ENCODE measurements at places on chromosomes 2 and 18.

GRCh38 chr2:21395366-21395765, 271.6 kb downstream of the TDRD15 start:
- DNase-seq: peak; percentile 10

- no peak for DNase-seq
Observed at GRCh38 chr2:138060301-138060635, 96.0 kb downstream of the HNMT start.

GRCh38 chr2:239934571-239935171, 90.5 kb downstream of the NDUFA10 start:
- DNase-seq: peak; percentile 51

DNA sequence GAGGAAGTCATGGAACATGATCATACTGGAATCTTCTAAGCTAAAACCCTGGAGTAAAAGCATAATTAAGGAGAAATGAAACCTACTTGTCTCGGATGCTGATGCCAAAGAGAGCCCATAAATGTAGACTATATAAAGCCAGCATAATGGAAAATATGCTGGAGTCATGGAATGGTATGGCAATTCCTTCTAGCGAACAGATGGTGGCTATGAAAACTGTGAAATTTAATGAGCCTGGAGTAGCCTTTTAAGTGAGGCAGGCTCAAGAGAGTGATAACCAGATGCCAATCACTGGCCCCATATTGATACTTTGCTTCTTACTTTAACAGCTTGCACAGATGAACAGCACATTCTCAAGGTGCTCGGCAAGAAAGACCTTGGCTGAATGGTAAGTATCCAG, 206.3 kb downstream of the PID1 start:
- DNase-seq: no peak

- DNase-seq: no peak
Observed at GRCh38 chr2:232688201-232688600, 8.9 kb upstream of the GIGYF2 start.

DNA sequence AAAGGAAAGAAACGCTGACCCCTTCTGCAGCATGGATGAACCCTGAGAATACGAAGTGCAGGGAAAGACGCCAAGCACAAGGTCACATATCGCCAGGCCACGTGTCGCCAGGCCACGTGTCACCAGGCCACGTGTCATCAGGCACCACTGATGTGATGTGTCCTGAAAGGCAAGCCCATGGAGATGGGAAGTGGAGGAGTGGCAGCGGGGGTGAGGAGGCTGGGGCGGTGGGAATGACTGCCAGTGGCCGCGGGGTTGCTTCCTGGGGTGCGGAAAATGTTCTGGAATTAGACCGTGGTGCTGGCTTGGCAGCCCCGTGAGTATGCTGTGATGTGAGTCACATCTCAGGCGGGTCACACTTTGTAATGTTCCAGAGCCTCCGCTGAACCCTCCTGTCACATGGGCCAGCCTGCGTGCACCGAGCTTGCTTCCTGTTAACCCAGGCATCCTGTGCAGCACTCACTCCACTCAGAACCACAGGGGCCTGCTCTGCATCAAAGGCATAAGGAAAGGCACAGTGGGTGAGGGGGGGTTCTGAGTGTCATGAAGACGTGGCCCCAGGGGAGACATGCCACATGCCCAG, 39.0 kb downstream of the SLC66A2 start:
- no peak for DNase-seq

DNA sequence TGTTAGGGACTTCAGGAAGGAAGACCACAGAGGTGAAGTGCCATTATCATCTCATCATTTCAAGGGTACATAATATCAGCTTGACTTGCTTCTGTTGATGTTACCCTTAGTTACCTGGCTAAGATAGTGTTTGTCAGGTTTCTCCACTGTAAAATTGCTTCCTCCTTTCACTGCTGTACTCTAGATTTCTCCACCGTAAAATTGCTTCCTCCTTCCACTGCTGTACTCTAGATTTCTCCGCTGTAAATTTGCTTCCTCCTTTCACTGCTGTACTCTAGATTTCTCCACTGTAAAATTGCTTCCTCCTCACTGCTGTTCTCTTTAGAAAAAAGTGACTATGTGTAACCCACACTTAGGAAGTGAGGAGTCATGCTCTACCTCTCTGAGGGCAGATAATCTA, 1460.3 kb downstream of the SUCLG1 start:
- no peak for DNase-seq

- no peak for DNase-seq
Observed at GRCh38 chr2:196530910-196531309, 108.6 kb upstream of the CCDC150 start.

DNA sequence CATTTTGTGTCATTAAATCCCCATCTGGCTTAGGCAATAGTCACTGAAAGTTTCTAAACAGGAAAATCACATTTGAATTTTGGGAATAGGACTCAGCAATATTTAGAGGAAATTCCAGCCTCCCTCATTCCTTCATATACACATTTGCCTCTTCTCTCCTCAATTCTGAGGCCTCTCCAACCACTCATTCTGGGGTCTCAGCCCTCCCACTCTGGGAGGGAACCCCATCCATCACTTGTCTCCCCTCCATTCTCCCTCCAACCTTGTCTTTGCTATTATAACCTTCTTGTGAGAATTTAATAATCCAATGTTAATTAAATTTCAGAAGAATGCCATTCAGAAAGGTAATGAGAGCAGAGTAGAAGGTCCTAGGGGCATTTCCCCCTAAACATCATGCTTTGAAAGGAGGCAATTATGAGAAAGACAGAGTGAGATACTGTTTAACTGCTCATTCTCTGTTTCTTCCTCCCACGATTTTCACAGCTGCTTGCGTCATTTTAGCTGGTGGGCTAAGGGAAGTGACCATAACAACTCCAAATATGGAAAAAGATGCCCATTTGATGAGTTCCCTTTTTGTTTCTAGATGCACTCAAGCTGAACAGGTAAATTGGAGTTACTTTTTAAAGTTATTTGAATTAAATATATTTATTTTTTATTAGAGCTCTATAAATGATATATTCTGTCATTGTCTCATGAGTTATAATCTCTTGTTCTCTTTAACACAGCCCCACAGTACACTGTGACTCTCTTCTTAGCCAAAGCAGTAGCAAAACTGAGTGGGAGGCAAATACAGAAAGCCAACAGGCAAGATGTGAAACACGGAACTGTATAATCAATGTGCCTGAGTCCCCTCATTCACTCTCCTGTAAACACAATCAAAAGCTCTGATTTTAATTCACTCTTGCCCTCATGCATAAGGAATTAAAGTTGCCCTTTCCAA, 135.1 kb downstream of the DLGAP1 start:
- no peak for DNase-seq

GRCh38 chr2:240572141-240573031, 4.1 kb downstream of the RNPEPL1 start:
- no peak for DNase-seq

- no peak for DNase-seq
Observed at GRCh38 chr2:150046810-150047209, 440.7 kb downstream of the RND3 start.

DNA sequence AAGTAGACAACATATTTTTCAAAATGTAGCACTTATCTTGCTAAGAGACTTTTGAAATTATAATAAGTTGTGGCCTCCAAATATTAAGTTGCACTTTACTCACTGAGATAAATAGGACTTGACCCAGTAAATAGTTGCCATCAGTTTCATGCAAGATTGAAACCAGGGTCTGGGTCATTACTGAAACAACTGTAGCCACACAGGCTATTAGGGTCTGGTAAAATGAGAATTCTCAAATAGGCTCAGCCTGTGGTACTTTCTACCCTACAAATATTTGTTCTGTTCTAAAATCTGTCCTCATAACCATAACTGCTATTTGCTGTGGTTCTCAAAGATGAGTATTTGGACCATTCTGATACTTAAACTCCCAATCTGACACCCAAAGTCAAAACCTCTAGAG, 115.4 kb upstream of the STK17B start:
- no peak for DNase-seq

GRCh38 chr2:137897082-137897481, 67.2 kb upstream of the HNMT start:
- DNase-seq: no peak

GRCh38 chr18:32868406-32868805, 95.6 kb upstream of the KLHL14 start:
- no peak for DNase-seq

- no peak for DNase-seq
Observed at GRCh38 chr18:22838639-22839277, 94.4 kb upstream of the RBBP8 start.

DNA sequence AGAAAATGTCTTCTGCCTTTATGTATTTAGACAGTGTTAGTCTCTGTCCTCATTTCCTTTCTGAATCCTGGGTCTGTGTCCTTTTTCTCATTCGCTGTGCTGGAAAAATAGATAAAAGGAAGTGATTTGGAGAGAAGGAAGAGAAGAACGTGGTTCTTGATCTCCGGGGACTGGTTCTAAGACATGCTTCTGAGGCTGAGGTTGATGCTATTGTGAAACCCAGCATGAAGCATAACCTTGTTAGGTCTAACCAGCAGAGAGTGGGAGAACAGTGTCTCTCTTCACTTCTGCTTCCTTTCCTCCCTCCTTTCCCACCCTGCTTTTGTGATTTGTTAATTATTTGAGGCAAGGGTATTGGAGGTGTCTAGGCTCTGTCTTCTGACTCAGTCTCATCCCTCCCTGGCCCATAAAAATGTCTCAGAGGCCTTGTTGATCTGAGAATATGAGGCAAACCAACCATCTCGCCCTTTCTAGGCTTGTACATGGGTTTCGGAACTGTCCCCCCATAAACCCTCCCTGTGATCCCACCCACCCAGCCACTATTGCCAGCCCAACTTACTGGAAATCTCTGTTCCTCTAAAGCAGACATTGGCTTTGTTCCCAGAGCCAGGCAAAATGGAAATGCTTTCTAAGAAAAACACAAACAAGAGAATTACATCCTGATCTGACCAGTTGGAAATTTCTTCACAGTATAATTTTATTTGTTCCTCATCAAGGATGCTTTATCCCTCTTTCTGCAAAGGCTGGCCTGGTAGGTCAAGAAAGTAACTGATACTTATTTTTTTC, 360.6 kb upstream of the TNP1 start:
- DNase-seq: no peak

DNA sequence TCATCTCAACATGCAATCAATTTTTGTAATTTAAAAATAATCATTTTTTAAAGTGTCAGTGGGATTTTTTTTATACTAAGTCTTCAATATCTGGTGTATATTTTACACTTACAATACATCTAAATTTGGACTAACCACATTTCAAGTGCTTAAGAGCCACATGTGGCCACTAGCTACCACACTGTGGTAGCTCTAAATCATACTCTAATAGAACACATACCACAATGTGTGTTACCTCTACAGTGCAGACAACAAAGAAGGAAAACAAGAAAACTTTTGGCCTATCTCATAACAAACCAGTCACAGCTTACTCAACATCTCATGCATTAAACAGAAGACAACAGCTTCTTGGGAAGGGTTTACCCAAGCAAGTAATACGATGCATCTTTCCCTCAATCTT, 24.5 kb downstream of the PIAS2 start:
- DNase-seq: no peak

DNA sequence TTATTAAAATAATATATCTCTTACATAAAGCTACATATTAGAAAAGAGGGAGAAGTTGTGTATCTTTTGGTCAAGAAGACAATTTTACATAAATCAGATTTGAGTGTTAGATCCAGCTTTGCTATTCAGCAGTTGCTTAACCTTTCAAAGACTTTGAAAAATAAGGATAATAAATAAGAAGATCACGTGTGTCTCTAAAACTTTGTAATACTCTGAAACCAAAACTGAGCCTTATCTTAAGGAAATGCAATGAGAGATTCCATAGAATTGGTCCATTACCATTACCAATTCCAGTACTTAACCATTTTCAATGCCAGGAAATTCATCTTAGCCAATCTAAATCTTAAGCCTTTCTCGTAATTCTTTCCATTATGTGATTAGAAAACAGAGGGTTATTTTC, 89.2 kb upstream of the COL5A2 start:
- no peak for DNase-seq

DNA sequence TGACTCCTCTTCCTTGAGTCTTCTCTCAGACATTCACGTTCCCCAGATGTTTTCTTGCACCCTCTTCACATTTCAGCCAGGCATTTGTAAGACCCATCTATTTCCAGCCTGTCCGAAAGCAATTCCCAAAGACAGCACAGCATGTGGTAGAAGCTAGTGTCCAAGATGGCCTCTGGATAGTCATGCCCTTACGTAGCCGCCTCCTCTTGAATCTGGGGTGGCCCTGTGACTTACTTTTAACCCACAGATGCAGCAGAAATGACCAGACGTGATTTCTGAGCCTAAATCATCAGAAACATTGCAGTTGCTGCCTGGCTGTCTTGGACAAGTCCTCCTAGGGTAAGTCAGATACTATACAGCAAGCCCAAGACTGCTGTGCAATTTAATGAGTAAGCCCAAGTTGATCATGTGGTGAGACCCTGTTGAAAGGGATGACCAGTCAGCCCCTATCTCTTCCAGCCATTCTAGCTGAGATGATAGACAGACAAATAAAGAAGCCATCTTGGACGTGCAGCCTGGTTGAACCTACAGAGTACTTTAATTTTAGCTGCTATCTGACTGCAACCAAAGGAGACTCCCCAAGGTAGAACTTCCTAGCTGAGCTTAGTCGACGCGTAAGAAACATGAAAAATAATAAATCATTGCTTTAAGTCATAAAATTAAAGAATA, 12.3 kb downstream of the ARL5A start:
- no peak for DNase-seq

- no peak for DNase-seq
Observed at GRCh38 chr2:231454361-231454791, 9.9 kb downstream of the NCL start.

DNA sequence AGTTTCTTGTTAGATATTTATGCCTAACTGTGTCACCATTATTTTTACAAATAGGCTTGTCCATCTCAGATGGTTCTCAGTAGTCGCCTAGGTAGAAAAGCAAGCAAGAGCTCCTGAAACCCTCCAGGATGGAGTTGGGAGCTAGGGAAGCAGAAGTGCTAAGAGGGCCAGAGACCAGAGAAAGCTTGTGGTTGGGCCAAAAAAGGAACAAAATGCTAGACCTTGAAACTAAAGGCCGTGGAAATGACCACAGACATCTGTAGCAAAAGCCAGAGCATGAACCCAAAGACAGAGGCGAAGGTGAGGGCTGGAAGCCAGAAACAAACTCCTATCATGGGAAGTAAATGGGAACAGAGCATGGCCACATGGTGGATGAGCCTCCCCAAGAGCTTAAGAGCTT, 29.9 kb upstream of the RMDN2 start:
- DNase-seq: no peak

DNA sequence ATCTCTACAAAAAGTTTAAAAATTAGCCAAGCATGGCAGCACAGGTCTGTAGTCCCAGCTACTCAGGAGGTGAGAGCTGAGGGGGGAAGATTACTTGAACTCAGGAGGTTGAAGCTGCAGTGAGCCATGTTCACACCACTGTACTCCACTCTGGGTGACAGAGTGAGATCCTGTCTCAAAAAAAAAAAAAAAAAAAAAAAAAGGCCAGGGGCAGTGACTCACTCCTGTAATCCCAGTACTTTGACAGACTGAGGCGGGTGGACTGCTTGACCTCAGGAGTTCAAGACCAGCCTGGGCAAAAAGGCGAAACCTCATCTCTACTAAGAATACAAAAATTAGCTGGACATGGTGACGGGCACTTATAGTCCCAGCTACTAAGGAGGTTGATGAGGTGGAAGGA, 37.0 kb downstream of the PUM2 start:
- DNase-seq: no peak

GRCh38 chr18:70373042-70373519, 84.2 kb downstream of the SOCS6 start:
- DNase-seq: no peak

Data from ACHN (cell line).